CD4-positive, alpha-beta memory T cell (primary cell): ENCODE measurements at places on chromosomes 1 and 21. TPM values are rescaled to one million over a fixed set of nuclear protein-coding genes. Genes with fewer than 3 reads are reported as not detected.

DNA sequence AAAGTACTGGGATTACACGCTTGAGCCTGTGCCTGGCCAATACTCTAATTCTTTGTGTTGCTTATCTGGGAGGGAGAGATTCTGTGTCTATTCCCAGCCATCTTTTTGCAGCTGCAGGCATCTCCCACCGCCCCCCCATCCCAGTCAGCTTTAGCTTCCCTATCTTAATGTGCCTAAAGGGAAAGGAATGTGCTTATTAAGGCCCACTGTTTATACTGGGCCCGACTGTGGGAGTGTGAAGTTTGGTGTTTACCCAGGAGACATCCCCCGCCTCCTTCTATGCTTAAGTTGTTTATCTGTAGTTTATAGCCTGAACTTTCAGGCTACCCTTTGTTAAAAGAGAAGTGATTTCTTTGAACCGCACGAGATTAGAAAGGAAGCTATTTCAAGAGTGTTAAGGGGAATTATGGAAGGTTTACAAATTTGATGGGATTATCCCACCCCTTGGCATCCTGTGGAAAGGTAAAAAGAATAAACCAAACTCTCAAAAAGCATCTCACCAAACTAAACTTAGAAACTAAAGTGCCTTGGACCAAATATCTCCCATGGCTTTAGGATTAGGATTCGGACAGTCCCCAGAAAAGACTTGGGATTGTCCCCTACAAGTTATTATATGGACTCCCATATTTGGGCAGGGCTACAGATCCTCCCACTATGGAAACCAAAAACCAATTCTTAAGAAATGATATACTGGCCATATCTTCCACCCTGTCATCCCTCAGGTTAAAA, 25.5 kb upstream of the ZNF496 start:
- no peak for DNase-seq
- H3K4me3 ChIP-seq, result no peak overlapping the region
- no peaks in the 10 kb centered on the region for H3K36me3 ChIP-seq
- no peaks in the 10 kb centered on the region for H3K27me3 ChIP-seq
- no peaks in the 10 kb centered on the region for H3K4me1 ChIP-seq

DNA sequence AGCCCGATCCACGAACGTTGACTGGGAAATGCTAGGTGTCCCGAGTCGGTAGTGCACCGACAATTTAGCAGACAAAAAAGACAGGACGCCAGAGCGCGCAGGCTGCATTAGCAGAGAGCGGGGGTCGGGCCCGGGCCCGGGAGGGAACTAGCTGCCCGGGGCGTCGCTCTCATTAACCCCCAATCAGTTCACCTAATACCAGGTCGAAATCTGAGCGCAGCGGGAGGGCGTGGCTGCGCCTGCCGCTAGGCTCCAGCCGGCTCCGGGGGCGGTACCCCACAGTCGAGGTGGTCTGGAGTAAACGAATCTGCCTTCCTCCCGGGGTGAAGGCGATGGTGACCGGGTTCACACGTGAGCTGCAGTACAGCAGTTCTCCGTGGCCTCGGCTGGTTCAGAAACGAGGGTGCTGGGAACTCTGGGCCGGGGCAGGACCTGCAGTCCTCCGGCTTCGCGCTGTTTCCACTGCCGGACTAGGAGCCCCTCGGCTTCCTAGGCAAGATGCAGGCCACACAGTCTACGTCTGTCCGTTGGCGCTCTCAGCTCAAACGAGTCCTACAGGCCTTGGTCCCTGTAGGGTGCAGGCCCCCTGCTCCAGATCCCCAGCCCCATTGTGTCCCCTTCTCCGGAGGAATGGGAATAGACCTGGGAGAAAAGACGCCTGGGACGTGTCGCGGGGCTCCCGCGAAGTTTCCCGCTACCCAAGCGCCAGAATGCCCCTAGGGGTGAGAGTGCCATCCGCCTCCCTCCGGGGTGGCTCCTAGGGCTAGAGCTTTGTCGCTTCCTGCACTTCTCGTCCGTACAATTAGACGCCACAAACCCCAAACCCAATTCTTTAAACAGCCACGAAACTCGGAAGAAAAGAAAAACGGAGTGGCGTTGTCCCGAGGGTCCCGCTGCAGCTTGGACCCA, 2.0 kb downstream of the GFI1 start:
- H3K4me3 ChIP-seq, result peak overlapping the region; percentile 92
- DNase-seq, result peak; percentile 60
- H3K27me3 ChIP-seq, result no peaks in the 10 kb centered on the region
- H3K36me3 ChIP-seq, result no peaks in the 10 kb centered on the region
- peak overlapping the region; percentile 52 for H3K27ac ChIP-seq

DNA sequence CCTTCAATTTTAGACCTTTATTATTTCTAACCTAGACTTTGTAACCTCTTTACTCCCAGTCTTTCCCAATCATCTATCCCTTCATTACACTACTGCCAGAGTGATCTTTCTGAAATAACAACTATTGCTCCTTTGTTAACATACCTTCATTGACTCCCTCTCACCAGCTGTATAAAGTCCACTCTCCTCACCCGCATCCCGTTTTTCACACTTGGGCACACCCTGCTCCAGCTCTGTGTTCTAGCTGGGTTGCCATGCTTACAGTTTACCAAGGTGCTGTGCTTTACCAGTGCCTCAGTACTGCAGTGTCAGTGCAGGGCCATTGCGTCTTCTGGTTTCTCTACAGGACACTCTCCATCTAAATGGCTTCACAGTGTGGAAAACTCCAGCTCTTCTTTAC, 148.2 kb downstream of the NFIA start:
- no peak overlapping the region for H3K4me3 ChIP-seq
- no peaks in the 10 kb centered on the region for H3K36me3 ChIP-seq
- no peak overlapping the region for H3K27ac ChIP-seq
- no peaks in the 10 kb centered on the region for H3K4me1 ChIP-seq
- no peaks in the 10 kb centered on the region for H3K27me3 ChIP-seq
- no peak for DNase-seq

GRCh38 chr1:25617625-25618432, 1.2 kb downstream of the MAN1C1 start:
- no peak for DNase-seq
- peaks cover 73% of the 10 kb centered on the region for H3K4me1 ChIP-seq
- H3K27me3 ChIP-seq, result no peaks in the 10 kb centered on the region
- H3K36me3 ChIP-seq, result no peaks in the 10 kb centered on the region

- H3K27me3 ChIP-seq, result no peaks in the 10 kb centered on the region
- no peaks in the 10 kb centered on the region for H3K36me3 ChIP-seq
- no peak for DNase-seq
These were observed 20.0 kb upstream of the KCNH1 start for GRCh38 chr1:211153932-211154331.

GRCh38 chr1:52404116-52404974, at the start of the genes ORC1 and PRPF38A:
ORC1 (minus strand) TSS chr1:52404423; CDS start chr1:52402223, 2,200 bp downstream.
PRPF38A (plus strand) TSS chr1:52404602; CDS start chr1:52404750, 148 bp downstream.
- peak within 1 kb of the TSS; percentile 85 for H3K4me3 ChIP-seq
- H3K27ac ChIP-seq, result peak within 1 kb of the TSS; percentile 91
- DNase-seq, result peak; percentile 96
- peaks cover 24% of the 10 kb centered on the region for H3K36me3 ChIP-seq
- peaks cover 25% of the 10 kb centered on the region for H3K4me1 ChIP-seq

The HES5 gene
- total RNA-seq, result not detected

GRCh38 chr1:23657659-23658275, 33.8 kb upstream of the RPL11 start:
- peak; percentile 20 for DNase-seq
- no peaks in the 10 kb centered on the region for H3K27me3 ChIP-seq
- H3K27ac ChIP-seq, result no peak overlapping the region
- no peaks in the 10 kb centered on the region for H3K4me1 ChIP-seq
- no peak overlapping the region for H3K4me3 ChIP-seq

DNA sequence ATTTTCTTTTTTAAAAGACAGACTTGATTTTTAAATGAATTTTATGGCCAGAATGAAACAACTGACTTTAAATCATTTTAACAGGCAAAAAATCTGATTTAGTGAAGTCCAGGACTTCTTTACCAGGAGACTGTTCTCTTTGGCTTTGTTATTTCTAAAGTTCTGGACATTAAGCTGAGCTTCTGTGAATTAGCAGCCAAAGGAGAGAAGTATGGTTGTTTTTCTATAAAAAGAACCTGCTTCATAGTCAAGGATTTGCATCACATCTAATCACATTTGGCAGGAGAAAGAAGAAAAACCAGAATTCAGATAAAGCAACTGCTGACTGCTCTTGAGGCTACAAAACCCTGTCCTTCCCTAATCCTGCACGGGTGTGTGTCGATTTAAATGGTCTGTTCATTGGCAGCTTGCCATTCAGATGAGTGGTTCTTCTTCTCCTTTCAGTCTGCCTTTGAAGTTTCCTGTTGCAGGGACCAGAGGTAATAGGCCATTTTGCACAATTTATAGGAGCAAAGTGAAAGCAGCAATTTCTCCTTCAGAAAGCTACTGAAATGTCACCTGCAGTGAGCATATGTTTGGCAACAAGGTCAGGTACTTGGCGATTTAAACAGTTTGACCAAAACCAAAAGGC, 215.4 kb downstream of the OLFM3 start:
- no peaks in the 10 kb centered on the region for H3K4me1 ChIP-seq
- H3K27me3 ChIP-seq, result no peaks in the 10 kb centered on the region
- DNase-seq, result no peak
- H3K36me3 ChIP-seq, result no peaks in the 10 kb centered on the region

DNA sequence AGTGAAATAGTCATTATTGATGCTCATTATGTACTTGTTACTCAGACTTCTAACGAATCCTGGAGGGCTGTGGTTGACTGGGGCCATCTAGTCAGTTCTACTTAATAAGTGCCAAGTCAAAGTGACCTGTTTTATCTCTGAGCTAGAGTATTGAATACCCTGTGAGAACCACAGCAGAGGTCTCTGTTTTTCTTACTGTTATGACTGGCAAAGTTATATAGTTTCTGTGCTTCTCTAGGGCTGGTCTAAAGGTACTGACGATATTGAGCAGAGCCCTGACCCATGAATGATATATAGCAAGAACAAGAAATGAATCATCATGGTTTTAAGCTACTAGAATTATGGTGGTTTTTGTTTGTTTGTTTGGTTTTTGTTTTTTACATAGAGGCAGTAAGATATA, 555.8 kb downstream of the PLA2G4A start:
- no peak for DNase-seq
- no peaks in the 10 kb centered on the region for H3K4me1 ChIP-seq
- no peak overlapping the region for H3K4me3 ChIP-seq
- H3K27ac ChIP-seq, result no peak overlapping the region

DNA sequence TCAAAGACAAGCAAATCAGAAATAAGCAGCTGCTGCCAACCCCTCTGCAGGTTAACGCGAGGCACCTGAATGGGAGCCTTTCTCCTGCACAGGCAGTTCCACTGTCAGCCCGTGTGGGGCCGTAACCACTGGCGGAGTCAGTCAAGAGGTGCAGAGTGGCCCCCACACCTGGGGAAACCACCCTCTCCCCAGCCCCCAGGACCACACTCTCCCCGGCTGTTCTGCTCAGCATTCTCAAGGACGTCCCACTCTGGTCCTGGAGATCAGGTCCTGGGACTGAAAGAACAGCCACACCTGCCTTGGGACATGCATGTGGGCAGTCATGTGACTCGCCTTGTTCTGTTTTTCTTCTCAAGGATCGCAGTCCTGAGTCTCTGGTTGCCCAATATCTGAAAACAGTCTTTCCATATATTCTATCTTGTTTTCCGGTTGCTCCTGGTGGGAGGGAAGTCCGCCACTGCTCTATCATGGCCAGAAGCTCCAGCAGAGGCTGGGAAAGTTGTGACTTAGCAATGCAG, 252.5 kb downstream of the PTPRU start:
- no peaks in the 10 kb centered on the region for H3K4me1 ChIP-seq
- no peak overlapping the region for H3K4me3 ChIP-seq
- no peak for DNase-seq
- H3K36me3 ChIP-seq, result no peaks in the 10 kb centered on the region
- no peaks in the 10 kb centered on the region for H3K27me3 ChIP-seq

DNA sequence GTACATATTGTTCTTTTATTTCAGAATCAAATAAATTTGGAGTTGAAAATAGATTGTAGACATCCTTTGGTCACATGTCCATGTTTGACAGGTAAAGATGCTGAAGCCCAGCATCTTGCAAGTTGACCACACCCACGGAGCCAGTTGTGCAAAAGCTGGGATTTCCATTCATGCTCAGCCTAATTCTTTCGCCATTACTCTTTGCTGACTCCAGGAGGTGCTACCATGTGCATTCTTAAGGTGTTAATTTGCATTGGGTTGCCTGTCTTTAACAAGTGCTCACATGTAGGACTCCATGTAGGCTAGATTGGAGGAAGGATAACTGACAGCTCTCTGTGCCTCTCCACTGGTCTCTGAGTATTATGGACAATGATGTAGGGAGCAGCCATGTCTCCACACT, 660.7 kb downstream of the LMO4 start:
- H3K4me1 ChIP-seq, result no peaks in the 10 kb centered on the region
- no peaks in the 10 kb centered on the region for H3K27me3 ChIP-seq
- no peak for DNase-seq
- no peaks in the 10 kb centered on the region for H3K36me3 ChIP-seq
- no peak overlapping the region for H3K4me3 ChIP-seq
- no peak overlapping the region for H3K27ac ChIP-seq

The MPL gene
- not detected for total RNA-seq

DNA sequence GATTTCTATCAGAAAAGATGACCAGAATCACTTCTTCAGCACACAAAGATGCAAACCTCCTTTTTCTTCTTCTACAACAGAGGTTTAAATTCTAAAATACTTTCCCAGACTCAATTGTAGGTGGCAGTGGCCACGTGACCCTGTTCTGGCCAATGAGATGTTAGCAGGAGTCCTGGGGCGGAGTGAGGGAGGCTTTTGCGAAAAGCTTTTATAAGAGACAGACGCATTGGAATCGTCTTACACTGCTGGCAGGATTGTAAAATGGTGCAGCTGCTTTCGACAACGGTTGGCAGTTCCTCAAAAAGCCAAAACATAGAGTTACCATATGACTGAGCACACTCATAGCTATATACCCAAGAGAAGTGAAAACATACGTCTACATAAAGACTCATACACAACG, 87.0 kb upstream of the MAGI3 start:
- no peaks in the 10 kb centered on the region for H3K36me3 ChIP-seq
- no peaks in the 10 kb centered on the region for H3K4me1 ChIP-seq
- no peak overlapping the region for H3K27ac ChIP-seq
- no peak for DNase-seq

DNA sequence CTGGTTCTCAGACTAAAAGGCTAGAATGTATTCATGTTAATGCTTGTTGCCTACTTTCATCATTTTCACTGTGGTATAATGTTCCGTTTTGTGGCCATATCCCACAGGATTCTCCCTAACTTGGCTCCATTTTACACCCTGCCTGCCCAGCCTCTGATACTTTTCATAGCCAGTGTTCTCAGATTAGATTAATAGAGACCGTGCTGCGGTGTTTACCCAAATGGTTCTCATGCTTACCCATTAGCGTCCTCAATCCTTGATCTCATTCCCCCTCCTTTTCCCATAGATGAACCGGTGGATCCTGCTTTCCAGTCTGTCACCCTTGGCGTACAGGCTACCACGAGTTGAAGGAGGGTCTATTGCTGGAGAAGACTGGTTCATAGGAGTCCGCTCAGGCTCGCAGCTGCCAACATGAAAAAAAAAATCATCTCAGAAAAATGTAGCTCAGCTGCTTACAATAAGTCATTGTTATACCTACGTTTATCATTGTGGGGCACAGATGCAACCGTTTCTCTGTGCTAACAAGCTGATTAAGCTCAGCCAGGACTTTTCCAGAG, 78.7 kb downstream of the SETD4 start:
- H3K4me1 ChIP-seq, result no peaks in the 10 kb centered on the region
- H3K36me3 ChIP-seq, result no peaks in the 10 kb centered on the region
- no peak for DNase-seq
- no peaks in the 10 kb centered on the region for H3K27me3 ChIP-seq
- H3K4me3 ChIP-seq, result no peak overlapping the region
- H3K27ac ChIP-seq, result no peak overlapping the region
